ENCODE measurements at places on chromosomes 3 and 15.

DNA sequence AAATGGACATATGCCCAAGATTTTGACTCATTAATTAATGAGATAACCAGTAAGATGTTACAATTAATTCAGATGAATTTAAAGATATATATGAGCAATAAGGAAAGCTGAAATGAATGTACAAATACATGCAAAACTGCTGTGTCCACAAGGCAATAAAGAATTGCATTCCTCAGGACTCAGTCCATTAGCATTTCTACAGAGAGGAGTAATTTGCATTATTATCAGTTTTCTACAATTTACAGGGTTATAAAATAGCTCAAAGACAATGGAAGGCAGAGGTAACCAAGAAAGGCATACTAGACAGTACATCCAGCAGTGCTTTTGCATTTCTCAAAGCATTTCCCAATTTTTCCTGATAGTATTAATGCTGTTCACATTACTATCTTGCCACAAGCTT lies 377.1 kb upstream of the GOLIM4 start:
- DNase-seq: no peak

DNA sequence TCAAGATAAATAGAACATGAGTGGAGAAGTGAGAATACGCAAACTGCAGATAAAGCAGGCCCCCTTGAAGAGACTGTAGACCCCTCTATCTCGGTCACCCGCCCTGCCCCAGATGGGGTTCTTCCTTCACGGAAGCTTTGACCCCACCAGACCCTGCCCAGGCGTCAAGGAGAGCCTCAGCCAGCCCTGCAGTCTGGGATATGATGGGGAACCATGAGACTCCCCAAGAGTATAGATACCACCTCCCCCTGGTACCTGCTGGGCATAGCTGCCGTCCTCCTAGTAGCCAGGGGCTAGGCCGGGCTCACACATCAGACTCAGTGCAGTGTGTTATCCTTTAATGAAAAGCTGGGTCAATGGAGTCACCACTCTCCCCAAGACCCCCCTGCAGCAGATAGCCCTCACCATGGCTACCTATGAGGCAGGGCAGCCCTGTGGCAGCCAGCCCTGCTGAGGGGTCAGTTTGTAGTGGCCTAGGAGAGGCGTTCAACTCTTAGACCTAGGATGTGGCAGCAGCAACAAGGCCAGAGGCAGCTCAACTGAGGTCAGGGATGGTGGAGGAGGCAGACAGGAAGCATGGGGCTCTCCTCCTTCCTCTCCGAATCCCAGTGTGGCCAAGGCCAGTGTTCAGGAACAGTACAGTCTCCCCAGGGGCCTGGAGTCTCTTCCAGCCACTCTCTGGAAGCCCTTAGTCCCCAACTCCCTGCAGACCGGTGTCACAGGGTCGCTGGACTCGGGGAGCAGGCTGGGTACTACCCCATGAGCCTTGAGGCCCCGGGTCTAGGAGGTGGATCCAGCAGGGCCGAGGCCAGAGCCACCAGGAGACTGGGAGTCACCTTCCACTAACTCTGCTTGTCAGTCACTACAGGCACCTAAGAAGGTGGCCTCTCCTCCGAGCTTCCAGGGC lies 26.1 kb downstream of the PLXNB1 start:
- no peak for DNase-seq

DNA sequence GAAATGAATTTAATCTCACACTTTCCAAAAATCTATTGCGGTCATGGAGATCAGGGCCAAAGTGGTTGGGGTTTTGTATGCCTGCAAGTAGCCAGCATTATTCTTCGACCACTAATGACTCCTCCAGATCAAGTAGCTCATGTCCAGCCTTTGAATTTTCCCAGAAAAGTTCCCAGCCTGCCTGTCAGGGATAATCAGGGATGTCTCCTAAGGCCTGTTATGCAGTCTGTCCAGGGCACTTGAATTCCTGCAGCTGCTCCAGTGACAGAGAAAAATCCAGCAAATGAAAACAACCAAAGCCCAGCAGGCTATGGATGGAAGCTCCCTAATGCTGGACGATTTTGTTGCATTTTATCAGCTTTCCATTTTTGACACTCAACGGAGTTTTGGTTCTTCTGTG lies 215.4 kb downstream of the ADAMTSL3 start:
- DNase-seq: no peak

DNA sequence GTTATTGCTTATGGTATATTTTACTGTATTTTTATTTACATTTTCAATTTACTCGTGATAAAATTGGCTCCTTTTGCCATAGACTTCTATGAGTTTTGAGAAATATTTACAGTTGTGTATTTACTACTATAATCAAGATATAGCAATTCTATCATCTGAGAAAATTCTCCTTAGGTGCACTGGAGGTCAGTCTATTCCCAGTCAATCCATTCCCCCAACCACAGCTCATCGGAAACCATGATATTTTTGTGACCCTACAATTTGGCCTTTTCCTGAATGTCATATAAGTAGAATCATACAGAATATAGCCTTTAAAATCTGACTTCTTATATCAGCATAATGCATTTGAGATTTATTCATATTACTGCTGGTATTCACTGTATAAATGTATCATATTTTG lies 114.7 kb upstream of the LRTM1 start:
- DNase-seq: no peak

DNA sequence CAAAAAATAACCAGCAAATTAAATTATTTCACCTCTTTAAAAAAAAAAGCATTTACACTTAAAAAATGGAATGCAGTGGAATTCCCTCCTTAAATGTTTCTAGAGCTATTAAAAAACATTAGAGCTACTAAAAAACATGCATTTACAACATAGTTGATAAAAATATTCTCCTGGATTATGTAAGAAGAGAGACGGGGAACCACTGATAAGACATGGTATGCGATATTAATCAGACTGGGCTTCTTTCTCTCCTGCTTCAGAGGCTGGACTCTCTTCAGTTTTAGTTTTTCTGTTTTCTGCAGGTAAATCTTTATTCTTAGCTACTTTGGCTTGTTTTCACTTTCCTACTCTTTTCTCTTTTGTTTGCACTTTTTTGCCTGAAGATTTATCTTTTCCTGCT lies 40.4 kb upstream of the WDR49 start:
- DNase-seq: no peak

DNA sequence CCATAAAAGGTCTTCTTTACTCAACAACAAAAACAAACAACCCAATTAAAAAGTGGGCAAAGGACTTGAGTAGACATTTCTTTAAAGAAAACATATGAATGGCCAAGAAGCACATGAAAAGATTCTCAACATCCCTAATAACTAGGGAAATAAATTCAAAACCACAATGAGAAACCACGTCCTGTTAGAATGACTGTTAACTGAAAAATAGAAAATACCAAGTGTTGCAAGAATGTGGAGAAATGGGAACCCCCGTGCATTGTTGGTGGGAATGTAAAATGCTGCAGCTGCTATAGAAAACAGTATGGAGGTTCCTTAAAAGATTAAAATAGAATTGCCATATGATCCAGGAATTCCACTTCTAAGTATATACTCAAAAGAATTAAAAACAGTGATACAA lies 34.8 kb downstream of the NMNAT3 start:
- DNase-seq: no peak

DNA sequence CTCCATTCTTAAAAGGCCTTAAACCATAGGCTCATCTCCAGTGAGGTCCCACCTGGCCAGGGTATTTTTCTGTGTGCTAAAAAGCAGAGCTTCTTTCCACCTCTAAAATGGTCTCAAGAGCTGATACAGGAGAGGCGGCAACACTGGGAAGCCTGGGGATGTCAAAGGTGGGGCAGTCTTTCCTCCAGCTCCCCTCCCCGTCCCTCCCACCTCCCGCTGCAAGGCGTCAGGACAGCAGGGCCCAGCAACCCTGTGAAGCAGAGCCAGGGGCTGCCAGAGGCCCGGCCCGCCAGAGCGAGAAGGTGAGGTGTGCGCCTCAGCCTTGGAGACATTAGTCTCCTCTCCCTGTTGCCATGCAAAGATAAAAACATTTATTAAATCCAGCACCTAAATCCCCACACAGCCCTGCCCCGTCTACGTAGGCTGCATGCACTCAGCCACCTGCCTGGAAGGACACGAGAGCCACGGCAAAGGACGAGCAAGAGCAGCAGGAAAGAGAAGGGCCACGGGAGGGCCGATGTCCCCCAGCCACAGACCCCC lies 75.6 kb downstream of the FAM174B start:
- no peak for DNase-seq

- DNase-seq: no peak
These were observed 40.5 kb upstream of the IGSF10 start for GRCh38 chr3:151501171-151501922.

DNA sequence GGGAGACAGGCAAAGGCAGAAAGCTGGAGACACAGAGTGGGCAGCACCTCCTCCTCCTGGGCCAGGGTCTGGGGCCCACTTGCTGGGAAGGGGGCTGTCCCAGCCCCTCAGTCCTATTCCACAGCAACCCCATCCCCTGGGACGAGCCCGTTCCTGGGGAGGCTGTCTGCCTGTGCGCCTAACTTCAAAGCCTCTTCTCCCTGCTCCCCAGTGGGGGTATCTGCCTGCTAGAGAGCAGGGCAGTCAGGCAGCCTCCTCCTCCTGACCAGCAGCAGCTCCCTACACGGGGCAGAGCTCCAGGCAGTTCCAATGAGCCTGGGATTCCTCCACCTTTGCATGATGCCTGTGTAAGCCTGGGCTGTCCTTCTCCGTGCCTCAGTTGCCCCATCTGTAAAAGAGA lies 6.9 kb downstream of the PTH1R start:
- no peak for DNase-seq
